Left ventricle myocardium inferior (tissue), 1 donor: ENCODE measurements at places on chromosomes 1 and 21. TPM values are rescaled to one million over a fixed set of nuclear protein-coding genes. Genes with fewer than 3 reads are reported as not detected.

Gene IBA57
- total RNA-seq: 15.0 TPM

DNA sequence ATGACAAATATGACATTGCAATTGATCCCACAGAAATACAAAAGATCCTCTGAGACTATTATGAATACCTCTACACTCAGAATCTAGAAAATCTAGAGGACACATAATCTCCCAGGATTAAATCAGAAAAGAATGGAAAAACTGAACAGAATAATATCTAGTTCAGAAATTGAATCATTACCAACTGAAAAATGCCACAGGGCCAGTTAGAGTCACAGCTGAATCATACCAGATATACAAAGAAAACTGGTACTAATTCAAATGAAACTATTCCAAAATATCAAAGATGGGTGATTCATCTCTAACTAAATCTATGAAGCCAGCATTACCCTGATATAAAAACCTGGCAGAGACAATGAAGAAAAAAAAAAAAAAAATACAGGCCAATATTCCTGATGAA lies 149.3 kb downstream of the BRINP3 start:
- DNase-seq: no peak

Gene USH2A
- total RNA-seq: 3.6 TPM

Gene OR10Z1
- total RNA-seq: not detected

Gene GPATCH3
- 7.9 TPM for total RNA-seq

Gene WLS
- total RNA-seq: 113 TPM

DNA sequence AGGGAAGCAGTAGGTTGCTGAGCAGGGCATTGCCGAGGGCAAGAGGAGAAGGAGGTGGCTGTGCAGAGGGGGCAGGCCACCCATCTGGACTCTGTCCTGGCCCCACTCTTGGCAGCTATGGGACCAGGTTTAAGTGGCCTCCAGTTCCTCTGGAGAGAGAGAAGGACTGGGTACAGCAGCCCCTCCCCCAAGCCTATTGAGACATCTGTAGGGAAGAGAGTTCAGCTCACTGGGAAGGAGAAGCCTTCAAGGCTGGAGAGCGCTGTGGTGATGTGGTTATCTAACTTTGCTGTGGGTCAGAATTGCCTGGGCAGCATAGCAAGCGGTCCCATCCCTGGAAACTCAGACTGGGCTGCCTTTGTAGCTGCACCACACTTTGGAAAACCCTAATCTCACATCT lies 93.9 kb downstream of the KCNJ15 start:
- DNase-seq: no peak

Gene SUSD4
- 2.5 TPM for total RNA-seq

Gene ASCL5
- not detected for total RNA-seq

Gene ZBTB17
- total RNA-seq: 24.7 TPM

Gene DCDC2B
- total RNA-seq: not detected

Gene PPOX
- 15.2 TPM for total RNA-seq

- no peak for DNase-seq
Measured at GRCh38 chr1:115425442-115425841, 87.4 kb upstream of the NGF start.

- peak; percentile 31 for DNase-seq
Measured at GRCh38 chr21:21200103-21200938, 202.1 kb downstream of the NCAM2 start.

Gene CRYBG2
- not detected for total RNA-seq

- DNase-seq: peak; percentile 59
Measured at GRCh38 chr1:40796939-40797667, 13.5 kb downstream of the KCNQ4 start.

DNA sequence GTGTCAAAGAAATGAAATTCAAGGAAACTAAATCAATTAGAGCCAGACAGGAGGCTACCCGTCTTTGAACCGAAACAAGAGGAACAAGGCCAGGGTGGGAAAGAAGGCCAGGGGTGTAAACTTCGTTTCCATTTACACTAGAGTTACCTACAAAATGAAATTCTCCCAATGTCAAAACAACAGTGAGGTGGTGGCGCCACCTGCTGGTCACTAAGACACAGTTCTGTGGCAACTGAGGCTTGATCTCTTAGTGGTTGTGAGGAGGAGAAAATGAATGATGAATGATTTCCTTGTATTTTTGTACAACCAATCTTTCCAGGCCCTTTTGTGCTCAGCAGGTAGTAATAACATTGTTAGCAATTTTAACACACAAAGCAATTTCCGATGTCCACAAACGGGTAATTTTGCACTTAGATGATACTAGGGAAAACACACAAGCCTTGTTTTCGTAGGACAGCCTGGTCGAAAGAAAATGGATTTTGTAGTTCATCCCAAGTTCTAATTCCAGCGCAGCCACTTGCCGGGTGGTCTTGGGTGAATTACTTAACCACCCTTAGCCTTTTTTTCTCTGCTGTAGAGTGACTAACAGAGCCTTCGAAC lies 54.8 kb upstream of the SOD1 start:
- DNase-seq: peak; percentile 61

GRCh38 chr21:37874904-37875780 lies 41.1 kb downstream of the KCNJ6 start:
- no peak for DNase-seq

GRCh38 chr1:231311720-231312431 lies 25.8 kb downstream of the EXOC8 start:
- no peak for DNase-seq

DNA sequence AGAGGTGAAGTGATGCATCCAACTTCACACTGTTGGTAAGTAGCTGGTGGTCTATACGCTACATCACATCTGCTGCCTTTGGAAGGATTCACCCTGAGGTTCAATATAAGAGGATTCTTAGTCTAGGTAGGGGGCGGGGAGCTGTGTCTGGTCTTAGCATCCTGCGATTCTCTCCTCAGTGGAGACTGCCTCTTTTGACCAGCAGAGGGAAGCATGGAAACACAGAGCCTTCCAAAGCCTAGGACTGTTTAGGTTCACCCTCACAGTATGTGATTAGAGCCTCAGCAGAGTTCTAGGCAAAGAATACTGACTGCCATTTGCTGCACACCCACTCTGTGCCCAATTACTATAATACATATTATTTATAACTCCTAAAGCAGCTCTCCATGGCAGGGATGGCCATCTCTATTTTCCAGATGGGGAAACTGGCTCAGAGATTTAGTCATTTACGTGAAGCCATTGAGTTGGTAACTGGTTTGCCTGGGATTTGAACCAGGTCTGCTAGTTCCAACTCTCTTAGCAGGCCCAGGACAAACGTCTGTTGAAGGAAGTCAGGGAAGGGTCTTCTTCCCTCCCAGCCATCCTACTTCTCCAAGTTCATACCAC lies 28.9 kb upstream of the EFCAB14 start:
- no peak for DNase-seq

DNA sequence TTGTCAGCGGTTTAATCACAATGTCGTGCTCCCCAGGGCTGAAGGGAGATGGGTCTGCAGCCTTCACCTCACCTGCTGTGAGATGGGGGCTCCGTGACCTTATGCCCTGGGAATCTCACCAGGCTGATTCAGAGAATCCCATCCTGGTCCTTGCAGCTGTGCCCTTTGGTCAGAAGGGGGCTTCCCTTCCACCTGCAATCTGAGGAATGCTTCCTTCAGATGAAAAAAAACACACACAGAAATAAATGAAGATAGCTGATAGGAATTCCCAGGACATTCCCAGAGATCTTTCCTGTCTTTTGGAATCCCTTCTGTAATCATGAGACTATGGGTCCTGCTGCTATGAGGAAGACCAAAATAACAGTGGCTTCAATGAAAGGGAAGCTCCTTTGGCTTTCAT lies 127.0 kb upstream of the VAMP3 start:
- DNase-seq: no peak

- no peak for DNase-seq
Measured at GRCh38 chr1:234495231-234495990, 16.4 kb upstream of the TARBP1 start.

Gene DMRTB1
- not detected for total RNA-seq

DNA sequence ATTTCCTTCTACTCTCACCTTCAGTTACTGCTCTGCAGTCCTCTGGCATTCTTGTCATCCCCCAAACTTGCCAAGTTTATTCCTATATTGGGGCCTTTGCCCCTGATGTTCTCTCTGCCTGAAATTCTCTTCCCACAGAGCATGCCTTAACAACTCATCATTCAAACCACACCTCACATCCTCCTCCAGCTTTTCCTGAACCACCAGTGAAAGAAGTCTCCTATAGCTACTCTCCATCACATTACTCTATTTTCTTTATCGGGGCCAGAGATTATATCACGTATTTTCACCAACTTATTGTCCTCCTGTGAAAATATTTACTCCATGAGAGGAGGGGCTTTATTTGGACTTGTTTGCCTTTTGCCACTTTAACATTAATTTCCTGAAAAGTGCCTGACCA lies 32.1 kb downstream of the EXTL2 start:
- DNase-seq: no peak

Gene FOXD2
- total RNA-seq: not detected

Gene CACNA1E
- total RNA-seq: 0.88 TPM

Gene MIXL1
- total RNA-seq: not detected

DNA sequence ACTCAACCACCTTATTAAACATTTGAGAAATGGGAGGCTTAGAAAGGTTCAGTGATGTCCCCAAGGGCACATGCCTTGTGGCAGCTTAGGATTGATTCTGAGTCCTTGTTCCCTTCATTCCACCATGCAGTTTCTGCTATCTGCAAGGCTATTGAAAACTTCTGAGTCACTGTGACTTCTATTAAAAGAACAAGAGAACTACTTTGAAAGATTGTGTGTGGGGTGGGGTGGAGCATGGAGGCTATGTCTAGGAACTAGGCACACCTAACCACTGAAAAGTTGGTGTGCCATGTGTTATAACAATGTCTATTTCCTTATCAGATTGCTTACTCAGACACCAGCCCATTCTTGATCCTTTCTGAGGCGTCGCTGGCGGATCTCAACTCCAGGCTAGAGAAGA lies 10.8 kb downstream of the MTARC1 start:
- DNase-seq: no peak

Gene S100A14
- total RNA-seq: 6.5 TPM

DNA sequence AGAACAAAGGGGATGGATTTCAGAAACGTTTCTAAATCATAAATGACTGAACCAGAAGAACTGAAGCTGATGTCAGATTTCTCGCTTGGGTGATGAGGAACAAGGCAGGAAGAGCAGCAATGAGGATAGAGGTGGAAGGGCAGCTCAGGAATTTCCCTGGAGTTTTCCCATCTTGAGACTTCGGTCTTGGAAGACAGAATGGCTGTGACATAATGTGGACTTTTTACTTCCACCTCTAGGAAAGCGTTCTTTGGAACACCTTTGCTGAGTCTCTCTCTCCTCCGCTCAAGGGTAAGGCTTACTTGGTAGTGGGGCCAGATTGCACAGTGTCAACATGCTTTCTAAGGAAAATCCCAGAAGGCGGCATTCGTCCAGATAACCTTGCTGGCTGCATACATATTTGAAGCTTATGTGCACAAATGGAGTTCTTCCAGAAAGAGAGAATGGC lies 36.6 kb downstream of the DEGS1 start:
- no peak for DNase-seq

Gene CDC20
- 0.99 TPM for total RNA-seq

GRCh38 chr1:206563367-206564207 lies 48.7 kb downstream of the EIF2D start:
- DNase-seq: no peak

GRCh38 chr1:25111706-25112105 lies 120.6 kb downstream of the SYF2 start:
- DNase-seq: no peak

GRCh38 chr1:46544561-46545240 lies 6.7 kb downstream of the KNCN start:
- DNase-seq: no peak

GRCh38 chr1:67988066-67988465 lies 62.4 kb downstream of the DIRAS3 start:
- DNase-seq: no peak

DNA sequence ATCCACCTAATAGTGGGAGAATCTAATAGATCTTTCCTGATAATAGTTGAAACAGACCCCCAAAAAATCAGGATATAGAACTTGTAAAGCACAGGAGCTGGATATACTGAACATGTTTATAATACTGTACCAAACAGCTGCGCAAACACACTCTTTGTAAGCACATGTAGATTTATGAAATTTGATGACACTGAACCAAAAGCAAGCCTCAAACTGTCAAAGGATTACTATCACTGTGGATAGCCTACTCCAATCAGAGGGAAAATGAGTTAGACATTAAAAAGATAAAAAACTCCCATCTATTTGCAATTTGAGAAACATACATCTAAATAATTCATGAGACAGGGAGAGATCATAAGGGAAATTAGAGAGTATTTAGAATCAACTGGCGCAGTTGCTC lies 26.1 kb downstream of the RCAN3 start:
- DNase-seq: no peak

DNA sequence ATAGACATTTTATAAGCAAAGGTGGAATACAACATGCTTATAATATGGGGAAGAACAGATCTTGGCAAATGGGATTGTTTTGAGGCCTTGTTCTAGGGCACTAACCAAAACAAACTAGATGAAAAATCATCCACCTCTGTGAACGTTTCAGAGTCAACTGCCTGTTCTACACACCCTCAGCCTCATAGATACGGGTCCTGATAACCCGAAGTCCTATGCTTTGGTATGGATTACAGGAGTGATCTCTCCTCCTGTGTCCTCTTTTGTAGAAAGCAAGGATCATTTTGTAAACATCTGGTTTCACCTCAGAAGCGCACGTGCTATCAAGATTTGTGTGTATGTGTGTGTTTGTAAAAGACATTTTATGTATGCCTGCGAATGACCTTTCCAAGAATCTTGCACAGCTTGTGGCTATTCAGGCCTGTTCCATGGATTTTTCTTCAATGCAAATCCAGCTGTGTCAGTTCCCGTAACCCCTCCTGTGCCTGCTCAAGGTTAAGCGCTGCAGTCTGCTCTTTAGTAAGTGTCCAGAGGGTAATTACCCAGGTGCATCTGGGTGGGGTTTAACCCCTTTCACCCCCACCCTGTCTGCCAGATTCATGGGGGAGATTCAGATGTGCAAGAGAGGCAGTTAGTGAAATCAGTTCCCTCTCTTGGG lies 132.4 kb downstream of the ROR1 start:
- no peak for DNase-seq

DNA sequence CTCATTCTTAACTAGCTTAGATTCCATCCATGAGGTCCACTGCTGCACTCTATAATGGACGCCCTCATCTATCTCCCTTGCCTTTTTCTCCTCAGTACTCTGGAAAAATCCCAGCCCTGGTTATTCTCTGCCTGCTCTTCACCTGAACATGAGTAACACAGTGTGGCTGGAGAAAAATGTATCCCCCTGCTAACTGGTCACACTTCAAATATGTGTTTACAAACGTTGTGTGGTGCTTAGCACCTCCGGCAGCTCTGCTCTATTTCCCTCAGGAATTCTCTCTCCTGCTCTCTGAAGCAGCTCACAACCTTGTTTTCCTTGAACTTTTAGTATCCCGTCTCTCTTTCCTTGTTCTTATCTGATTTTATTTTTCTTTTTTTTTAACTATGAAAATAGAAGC lies 4.1 kb downstream of the SCCPDH start:
- no peak for DNase-seq

Gene MARK1
- 14.9 TPM for total RNA-seq

GRCh38 chr1:78176448-78176847 lies 130.7 kb downstream of the GIPC2 start:
- no peak for DNase-seq

- no peak for DNase-seq
Measured at GRCh38 chr1:178660461-178660860, 64.6 kb upstream of the RALGPS2 start.

GRCh38 chr1:177873238-177873637 lies 96.6 kb downstream of the SEC16B start:
- no peak for DNase-seq
